ENCODE measurements at places on chromosomes 3 and 15.
A peak's percentile ranks its signal among the peaks of the same experiment; 100 is the strongest.

DNA sequence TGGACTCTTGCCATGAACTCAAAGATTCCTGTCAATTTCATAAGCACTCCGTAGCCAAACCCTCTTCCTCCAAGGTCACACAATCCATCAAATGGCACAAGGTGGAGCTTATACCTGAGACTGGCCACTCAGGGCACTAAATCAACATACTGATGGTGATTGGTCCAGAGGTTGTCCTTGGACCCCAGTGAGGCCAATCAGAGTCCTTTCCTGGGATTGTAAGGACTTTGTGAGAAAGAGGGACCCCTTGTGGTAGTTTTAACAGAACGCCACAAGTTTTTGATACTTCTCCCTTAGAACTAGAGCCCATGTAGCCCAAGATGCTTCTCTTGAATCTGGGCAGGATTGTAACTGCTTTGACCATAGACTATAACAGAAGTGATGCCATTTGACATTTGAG, 44.4 kb upstream of the LARS2 start:
- H3K27me3 ChIP-seq = no peaks in the 10 kb centered on the region
- DNase-seq = no peak
- H3K36me3 ChIP-seq = no peaks in the 10 kb centered on the region
- H3K27ac ChIP-seq = no peak overlapping the region
- no peak overlapping the region for H3K4me3 ChIP-seq
- no peaks in the 10 kb centered on the region for H3K4me1 ChIP-seq

GRCh38 chr3:10527295-10528001, 22.1 kb upstream of the ATP2B2 start:
- no peaks in the 10 kb centered on the region for H3K4me1 ChIP-seq
- peaks cover 37% of the 10 kb centered on the region for H3K27me3 ChIP-seq
- no peaks in the 10 kb centered on the region for H3K36me3 ChIP-seq
- H3K4me3 ChIP-seq = no peak overlapping the region
- DNase-seq = no peak

DNA sequence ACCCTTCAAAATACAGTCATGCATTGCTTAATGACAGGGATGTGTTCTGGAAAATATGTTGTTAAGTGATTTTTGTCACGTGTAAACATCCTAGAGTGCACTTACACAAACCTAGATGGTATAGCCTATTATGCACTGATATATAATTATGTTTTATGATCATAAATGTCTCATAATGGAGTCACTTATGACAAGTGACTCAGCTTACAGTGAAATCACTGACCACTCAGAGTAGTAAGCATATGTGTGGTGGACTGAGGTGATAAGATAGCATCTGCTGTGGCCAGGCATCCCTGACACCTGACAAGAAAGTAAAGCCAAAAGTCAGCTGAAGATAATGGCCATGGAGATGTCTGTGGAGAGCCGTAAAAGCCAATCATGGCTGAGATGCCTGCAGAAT, 5.4 kb downstream of the ACAD11 start:
- H3K4me1 ChIP-seq = peaks cover 24% of the 10 kb centered on the region
- H3K27me3 ChIP-seq = no peaks in the 10 kb centered on the region
- DNase-seq = no peak
- H3K27ac ChIP-seq = no peak overlapping the region

- DNase-seq = no peak
- H3K27ac ChIP-seq = no peak overlapping the region
- H3K27me3 ChIP-seq = peaks cover 34% of the 10 kb centered on the region
- H3K36me3 ChIP-seq = no peaks in the 10 kb centered on the region
- H3K4me1 ChIP-seq = no peaks in the 10 kb centered on the region
These were observed 16.6 kb upstream of the LRRK1 start for GRCh38 chr15:100902436-100903167.

DNA sequence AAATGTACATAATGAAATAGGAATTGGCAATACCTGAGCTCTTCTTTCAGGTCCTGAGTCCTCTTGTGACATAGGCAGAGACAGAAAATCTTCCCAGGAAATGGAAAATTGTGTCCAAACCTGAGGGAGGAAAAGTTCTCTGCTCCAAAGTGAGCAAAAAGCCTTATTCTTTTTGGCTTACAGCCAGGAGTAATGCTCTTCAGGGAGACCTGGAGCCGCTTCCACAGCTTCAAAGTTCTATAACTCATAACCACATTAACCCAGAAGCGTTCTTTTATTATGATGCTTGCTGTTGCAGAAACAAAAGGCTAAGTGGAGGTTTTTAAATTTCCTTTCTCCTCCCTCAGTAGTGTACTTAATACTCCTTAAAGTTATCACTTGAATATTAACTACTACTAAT, 633 bp downstream of the IGSF10 start:
- H3K27me3 ChIP-seq = peaks cover 22% of the 10 kb centered on the region
- H3K4me3 ChIP-seq = peak overlapping the region; percentile 73
- no peak overlapping the region for H3K27ac ChIP-seq
- H3K36me3 ChIP-seq = no peaks in the 10 kb centered on the region

DNA sequence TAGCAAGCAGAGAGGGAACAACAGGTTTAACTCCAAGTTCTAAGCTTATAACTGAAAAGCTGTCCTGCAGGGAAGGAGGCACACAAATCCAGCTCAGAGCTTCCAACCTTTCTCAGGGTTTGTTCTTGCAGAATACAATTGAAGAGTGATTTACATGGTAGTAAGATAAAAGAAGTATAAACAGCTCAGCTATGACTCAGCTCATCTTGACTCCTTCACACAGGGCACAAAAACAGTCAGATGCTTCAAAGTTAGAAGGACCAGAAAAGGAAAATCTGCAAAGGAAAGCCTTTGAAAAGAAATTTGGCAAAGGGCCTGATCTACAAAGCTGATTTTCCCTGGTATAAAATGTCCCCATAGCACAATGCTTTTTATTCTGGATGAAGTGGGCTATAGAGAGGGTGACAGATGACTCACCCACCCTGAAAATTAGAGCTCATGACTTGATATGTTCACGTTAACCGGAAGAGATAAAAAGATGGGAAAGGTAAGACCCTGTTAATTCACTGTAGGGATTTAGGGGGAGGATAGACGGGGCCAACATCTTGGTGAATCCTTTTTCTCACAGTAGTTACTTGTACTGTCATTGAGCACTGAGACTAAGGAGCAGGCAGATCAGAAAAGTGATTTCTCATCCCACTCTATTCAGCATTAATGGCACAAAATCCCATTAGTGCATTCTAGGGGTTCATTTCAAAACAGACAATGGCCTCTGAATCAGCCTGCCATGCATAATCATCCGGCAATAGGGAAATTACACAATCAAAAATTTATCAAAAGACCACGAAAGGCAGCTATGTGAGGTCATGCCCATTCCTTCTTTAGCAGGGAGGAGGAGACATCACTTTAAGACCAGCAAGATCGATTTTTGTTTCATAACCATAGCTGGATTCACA, 143.5 kb downstream of the GAP43 start:
- H3K27me3 ChIP-seq = no peaks in the 10 kb centered on the region
- DNase-seq = no peak
- H3K27ac ChIP-seq = no peak overlapping the region
- H3K4me3 ChIP-seq = no peak overlapping the region
- no peaks in the 10 kb centered on the region for H3K36me3 ChIP-seq
- no peaks in the 10 kb centered on the region for H3K4me1 ChIP-seq

DNA sequence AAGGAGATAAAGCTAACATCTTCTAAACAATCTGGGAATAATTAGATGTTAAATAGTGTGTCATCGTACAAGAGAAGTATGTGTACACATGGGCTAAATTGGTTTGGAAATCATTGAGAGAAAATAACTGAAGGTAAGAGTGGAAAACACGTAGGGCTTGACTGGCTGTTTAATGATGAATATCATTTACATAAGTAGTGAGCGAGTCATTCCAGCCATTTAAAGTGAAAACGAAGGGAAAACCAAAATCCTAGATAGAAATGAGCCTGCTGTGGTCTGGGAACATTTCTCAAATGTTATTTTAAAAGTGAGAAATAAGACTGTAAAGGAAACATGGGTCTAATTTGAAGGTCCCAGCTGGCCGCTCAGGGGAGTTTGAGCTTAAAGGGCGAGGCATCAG, 41.9 kb upstream of the KCNMB2 start:
- no peaks in the 10 kb centered on the region for H3K36me3 ChIP-seq
- H3K27ac ChIP-seq = no peak overlapping the region
- H3K4me1 ChIP-seq = no peaks in the 10 kb centered on the region
- H3K4me3 ChIP-seq = no peak overlapping the region
- DNase-seq = no peak

DNA sequence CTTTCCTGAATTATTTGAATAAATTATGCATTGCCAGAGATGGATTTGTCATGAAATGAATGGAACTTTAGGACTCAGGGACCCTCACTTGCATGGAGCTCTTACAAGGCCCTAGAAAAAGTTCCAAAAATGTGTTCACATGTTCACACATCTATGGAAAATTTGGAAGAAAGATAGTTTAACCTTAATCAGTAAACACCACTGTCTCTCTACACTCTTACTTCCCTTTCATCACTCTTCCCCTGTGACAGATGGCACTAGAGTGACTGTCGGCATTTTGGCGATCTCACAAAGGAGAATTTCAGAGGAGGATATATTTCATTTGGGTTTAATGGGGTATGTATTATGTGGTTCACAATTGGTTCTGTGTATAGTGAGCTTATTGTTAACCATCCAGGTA, 600.8 kb downstream of the IGSF11 start:
- DNase-seq = no peak
- H3K4me3 ChIP-seq = no peak overlapping the region
- H3K27ac ChIP-seq = no peak overlapping the region
- H3K36me3 ChIP-seq = no peaks in the 10 kb centered on the region
- no peaks in the 10 kb centered on the region for H3K27me3 ChIP-seq

- no peak overlapping the region for H3K4me3 ChIP-seq
- no peak for DNase-seq
- no peaks in the 10 kb centered on the region for H3K36me3 ChIP-seq
- peaks cover 7% of the 10 kb centered on the region for H3K27me3 ChIP-seq
- no peaks in the 10 kb centered on the region for H3K4me1 ChIP-seq
These were observed 378.5 kb downstream of the ERC2 start for GRCh38 chr3:56089739-56090138.

DNA sequence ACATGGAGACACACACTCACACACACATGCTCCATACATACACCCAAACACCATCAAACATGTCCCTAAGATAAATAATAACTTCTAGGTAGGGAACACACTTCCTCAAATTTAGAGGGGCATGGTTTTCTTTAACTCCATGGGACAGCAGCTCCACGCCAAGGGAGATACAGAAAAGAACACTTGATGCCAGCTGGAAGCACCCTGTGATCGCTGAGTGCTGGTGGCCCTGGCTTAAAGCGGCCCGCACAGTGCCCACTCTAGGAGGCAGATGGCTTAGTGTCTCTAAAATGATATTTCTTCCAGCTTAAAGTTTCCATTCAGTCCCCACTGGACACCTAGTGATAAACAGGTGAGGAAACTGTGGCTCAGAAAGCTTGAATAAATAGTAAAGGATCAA, 232.9 kb downstream of the UACA start:
- H3K4me3 ChIP-seq = no peak overlapping the region
- peaks cover 73% of the 10 kb centered on the region for H3K4me1 ChIP-seq
- no peak overlapping the region for H3K27ac ChIP-seq
- no peaks in the 10 kb centered on the region for H3K27me3 ChIP-seq
- peaks cover 1% of the 10 kb centered on the region for H3K36me3 ChIP-seq
- DNase-seq = no peak

DNA sequence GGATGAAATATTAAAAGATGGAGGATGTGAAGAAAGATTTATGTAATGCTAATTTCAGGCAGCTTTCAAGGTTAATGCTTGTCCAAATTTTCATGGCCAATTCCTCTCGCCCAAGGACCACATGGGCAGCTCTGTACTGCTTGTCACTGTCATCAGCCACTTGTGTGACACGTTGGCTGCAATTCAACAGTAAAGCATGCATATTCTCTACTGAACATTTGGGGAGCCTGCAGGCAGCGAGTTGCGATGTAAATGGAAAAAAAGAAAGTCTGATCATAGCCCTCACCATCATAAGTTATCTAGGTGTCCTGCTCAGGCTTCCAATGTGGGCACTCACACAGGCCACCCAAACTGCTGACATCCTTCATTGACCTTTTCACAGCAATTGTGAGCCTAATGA, 1026.8 kb upstream of the NR2F2 start:
- no peak overlapping the region for H3K4me3 ChIP-seq
- H3K36me3 ChIP-seq = no peaks in the 10 kb centered on the region
- H3K4me1 ChIP-seq = peaks cover 15% of the 10 kb centered on the region

- H3K27me3 ChIP-seq = no peaks in the 10 kb centered on the region
- no peak overlapping the region for H3K4me3 ChIP-seq
- peaks cover 4% of the 10 kb centered on the region for H3K36me3 ChIP-seq
These were observed 22.9 kb downstream of the ITPR1 start for GRCh38 chr3:4515916-4516579.

- H3K4me1 ChIP-seq = peaks cover 67% of the 10 kb centered on the region
- H3K36me3 ChIP-seq = peaks cover 3% of the 10 kb centered on the region
- DNase-seq = no peak
These were observed 1.9 kb downstream of the UBP1 start for GRCh38 chr3:33438284-33438668.

DNA sequence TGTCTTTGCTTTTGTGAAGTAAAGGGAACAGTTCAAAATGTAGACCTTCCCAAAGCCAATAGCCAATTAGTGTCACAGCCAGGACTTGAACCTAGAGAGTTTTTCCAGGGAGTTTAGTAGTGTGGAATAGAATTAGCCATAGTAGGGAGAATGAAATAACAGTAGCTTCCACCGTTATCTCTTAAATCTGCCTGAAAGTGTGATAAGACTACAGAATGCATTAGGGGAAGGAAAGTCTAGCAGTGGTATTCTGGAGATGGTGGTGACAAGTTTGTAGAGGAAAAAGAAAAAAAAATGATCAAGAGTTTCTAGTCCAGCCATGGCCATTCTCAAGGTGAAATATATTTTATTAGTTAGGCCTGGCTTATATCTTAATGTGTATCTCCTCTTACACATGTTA, 13.8 kb downstream of the ATP11B start:
- H3K36me3 ChIP-seq = no peaks in the 10 kb centered on the region
- no peaks in the 10 kb centered on the region for H3K27me3 ChIP-seq
- DNase-seq = no peak
- H3K4me1 ChIP-seq = peaks cover 64% of the 10 kb centered on the region
- H3K27ac ChIP-seq = no peak overlapping the region

DNA sequence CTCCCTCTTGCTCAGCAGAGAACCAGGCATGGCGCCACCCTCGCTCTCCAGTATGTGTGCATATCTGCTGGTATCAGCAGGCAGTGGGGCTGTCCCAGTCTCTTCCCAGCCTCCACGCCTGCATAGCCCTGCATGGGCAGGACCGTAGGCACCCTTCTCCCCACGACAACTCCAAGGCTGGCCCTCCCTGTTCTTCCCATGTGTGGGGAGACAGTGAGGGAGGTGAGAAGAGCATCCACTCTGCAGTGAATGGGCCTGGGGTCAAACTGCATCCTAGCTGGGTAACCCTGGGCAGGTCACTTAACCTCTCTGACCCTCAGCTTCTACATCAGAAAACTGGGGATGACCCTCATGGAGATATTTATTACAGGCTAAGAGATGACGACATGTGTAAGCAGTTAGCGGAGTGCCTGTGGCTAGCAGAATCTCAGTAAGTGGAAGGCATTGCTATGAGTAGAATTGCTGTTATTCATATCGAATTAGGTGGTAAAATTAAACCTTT, 13.3 kb upstream of the SSUH2 start:
- DNase-seq = no peak
- peaks cover 25% of the 10 kb centered on the region for H3K27me3 ChIP-seq
- H3K27ac ChIP-seq = no peak overlapping the region

Data from activated T-cell treated with anti-CD3 and anti-CD28 coated beads, Interleukin-2, amount 50 U/mL, for 72 hours (primary cell).